Small intestine (tissue), 16 donors: ENCODE measurements at places on chromosomes 7 and 10.

GRCh38 chr7:22601408-22601807, 101.4 kb upstream of the STEAP1B start:
- no peak for DNase-seq

- peak; percentile 86 for DNase-seq
These were observed 214.2 kb downstream of the ANK3 start for GRCh38 chr10:60175441-60175971.

DNA sequence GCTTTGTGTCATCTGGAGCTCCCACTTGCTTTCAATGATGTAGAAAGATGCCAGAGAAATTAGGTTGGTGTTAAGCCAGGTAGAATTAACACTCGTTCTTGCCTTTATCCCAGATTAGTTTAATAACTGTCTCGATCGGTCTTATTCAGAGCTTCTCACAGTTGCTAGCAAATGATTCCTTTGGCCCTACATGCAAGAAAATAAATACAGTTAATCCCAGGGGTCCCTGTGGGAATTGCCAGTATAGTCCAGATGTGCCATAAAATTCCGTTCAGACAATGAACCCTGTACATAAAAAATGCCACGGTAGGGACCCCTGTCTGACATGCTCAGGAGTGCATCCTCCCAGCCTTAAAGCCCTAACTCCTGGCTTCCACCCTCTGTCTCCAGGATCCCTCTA, 207.5 kb downstream of the ARHGAP12 start:
- no peak for DNase-seq

DNA sequence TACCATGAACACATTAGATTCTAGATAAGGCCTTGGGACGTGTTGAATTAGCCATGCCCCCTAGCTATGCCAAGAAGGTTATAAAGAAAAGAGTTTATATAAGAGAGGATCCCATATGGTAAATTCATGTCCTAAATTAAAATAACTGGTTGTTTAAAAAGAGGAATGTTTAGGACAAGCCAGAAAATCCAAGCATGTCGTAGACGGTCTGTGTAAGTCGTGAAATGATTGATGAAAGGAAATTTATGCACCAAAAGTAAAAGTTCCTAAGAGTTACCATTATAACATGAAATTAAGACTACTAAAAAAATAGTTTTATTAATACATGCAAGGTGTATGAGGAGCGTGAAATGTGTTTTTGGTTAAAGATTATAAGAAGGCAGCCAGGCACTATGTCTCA, 624.9 kb downstream of the ARL4A start:
- DNase-seq, result no peak

DNA sequence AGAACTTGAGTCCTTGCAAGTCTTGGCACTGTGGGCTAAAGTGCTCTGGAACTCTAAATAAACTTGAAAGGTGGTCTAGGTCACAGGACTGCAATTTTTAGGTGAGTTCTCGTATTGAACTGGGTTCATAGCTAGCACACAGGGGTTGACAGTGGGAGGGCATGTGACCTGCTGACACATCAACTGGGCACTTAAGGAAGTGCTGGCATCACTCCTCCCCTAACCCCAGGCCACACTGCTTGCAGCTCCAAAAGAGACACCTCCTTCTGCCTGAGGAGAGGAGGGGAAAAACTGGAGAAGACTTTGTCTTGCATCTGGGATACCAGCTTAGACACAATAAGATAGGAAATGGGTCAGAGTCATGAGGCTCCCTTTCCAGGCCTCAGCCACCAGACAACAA, 38.0 kb upstream of the AASS start:
- DNase-seq, result no peak

- no peak for DNase-seq
These were observed 25.2 kb downstream of the ARL5B start for GRCh38 chr10:18684416-18684815.

DNA sequence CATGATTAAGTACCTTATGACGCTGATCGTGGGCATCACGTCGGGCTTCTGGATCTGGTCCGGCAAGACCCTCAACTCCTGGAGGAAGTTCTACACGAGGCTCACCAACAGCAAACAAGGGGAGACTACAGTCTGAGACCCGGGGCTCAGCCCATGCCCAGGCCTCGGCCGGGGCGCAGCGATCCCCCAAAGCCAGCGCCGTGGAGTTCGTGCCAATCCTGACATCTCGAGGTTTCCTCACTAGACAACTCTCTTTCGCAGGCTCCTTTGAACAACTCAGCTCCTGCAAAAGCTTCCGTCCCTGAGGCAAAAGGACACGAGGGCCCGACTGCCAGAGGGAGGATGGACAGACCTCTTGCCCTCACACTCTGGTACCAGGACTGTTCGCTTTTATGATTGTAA, 2.5 kb downstream of the FZD1 start:
- DNase-seq, result no peak

GRCh38 chr10:48926255-48926654, 13.4 kb downstream of the LRRC18 start:
- DNase-seq, result no peak

GRCh38 chr10:75883081-75884072, 452.0 kb downstream of the LRMDA start:
- no peak for DNase-seq
